ENCODE measurements at places on chromosomes 16 and 17.
A peak's percentile ranks its signal among the peaks of the same experiment; 100 is the strongest.

- peak; percentile 24 for DNase-seq
These were observed 8.8 kb downstream of the ZG16B start for GRCh38 chr16:2838928-2839327.

DNA sequence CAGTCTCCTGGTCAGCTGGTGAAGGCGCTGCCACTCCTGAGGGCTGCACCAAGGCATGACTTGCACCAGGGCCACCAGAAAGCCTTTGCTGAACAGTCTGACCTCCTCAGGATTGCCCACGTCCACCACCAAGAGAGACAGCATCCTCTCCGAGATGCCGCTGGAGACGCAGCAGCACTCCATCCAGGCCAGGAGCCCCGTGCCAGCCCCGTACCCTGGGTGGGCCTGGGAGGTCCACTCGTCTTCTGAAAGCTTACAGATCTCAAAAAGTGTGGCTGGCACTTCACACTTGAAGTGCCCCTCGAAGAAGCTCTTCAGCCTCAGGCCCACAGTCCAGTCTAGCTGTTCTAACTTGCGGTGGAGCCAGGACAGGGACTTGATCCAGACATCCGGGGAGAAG lies 6.7 kb downstream of the GEMIN4 start:
- no peak for DNase-seq

DNA sequence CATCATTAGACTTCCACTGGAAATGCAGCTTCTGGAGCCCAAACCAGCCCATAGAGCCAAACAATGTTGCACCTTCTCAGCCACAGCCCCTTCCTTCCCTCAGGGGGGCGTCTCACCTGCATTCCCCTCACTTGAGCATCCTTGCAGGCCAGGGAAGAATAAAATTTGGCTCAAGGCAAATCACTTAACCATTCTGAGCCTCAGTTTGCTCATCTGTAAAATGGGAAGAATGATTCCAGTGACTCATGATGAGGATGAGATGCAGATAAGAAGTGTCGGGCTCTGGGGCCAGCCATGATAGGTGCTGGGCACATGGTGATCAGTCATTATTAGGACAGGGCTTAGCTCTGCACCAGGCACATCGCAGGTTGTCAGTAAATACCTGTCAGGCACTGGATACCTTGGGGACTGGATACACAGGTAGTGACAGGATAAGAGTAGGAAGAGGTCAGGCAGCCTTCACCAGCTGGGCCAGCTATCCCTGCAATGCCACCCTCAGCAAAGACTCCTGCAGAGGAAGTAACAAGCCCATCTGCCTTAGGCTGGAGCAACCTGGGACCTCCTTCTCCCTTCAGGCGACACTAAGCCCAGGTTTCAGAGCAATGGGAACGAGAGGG lies 208.0 kb upstream of the TNRC6C start:
- no peak for DNase-seq

- no peak for DNase-seq
These were observed 28.1 kb downstream of the MEAK7 start for GRCh38 chr16:84476401-84476800.

GRCh38 chr16:50509521-50510341 lies 38.5 kb upstream of the NKD1 start:
- peak; percentile 23 for DNase-seq

DNA sequence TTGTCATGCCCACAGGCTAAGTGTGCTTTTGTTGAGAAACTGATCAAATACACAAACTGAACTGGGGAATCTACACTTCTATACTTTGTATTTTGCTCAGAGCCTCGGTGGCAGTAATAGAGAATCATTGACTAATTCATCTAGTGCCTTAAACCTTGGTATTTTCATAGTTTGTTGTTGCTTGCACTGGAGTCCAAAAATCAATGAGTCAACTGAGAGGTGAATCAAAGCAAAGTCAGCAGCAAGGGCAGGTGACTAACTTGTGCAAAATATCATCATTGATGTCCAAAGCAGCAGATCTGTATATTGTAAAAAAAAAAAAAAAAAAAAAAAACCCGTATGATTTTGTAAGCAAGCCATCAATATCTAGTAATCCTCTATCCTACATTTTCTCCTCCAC lies 296.4 kb downstream of the MAP2K6 start:
- DNase-seq, result no peak

DNA sequence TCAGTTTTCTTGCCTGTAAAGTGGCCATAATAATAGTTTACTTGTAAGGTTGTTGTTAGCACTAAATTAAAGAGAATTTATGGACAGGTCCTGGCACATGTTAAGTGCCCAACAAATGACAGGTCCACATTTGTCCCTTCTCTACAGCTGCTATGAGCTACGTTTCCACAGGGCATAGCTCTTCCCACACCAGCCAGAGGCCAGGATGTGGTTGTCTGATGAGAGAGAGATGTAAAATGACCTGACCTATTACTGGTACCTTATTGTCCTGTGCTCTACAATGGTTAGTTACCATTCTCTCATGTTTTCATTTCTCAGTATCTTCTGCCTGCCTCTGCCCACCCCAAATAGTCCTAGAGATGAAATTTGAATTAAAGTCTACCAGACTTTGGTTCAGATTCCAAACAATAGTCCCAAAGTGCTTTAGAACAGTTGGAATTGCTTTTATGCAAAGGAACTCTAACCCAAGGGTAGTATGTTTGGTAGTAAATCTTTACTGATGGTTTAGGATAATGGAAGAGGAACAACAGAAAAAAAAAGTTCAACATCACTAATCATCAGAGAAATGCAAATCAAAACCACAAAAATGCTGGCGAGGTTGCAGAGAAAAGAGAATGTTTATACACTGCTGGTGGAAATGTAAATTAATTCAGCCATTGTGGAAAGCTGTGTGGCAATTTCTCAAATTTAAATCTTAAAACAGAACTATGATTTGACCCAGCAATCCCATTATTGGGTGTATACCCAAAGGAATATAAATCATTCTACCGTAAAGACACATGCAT lies 57.1 kb upstream of the ANKFN1 start:
- no peak for DNase-seq

DNA sequence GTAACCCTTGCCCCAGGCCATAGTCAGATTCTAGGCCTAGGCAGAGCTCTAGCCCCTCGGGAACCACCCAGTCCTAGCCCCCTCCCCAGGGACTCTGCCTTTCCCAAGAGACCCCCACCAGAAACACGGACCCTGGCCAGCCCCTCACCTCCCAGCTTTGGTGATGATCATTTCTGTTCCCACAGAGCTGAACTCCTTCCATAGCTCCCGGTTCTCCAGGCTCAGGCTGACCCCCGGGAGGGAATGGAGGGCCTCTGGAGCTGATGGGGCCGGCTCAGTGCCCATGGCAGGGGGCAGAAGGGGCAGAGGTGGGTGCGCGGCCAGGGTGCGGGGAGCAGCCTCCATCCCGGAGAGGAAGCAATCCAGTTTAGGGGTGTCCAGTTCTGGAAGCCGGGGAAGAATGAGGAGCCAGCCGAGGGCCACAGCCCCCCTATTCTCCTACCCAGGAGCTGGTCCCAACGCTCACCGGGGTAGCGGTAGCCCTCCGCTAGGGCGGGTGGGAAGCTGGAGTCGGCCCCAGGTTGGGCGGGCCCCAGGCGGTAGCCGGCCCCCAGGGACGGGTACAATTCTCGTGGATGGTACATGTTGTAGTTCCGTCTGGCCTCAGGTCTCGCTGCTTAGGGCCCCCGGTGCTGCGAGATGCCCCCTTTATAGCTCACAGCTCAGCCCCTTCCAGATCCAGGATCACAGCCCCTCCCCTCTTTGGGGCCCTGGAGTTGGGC lies 953 bp downstream of the TBX6 start:
- DNase-seq, result no peak

DNA sequence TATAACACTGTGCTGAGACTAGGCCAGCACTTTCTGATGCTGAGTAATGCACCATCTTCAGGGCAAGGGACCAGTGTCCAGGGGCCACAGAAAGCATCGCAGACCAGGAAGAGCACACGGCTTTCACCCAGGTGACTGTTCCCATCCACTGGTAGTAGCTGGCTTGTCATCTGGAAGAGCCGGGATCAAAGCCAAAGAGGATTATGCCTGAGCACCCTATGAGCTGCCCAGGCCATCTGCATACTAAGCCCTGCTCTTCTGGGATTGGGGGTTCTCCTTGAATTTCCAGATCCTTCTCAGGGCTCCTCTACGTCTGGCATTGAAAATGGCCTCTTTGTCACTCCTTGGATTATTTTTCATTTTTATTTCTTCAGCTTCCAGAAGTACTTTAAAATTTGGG lies 140.7 kb downstream of the IRX3 start:
- no peak for DNase-seq

DNA sequence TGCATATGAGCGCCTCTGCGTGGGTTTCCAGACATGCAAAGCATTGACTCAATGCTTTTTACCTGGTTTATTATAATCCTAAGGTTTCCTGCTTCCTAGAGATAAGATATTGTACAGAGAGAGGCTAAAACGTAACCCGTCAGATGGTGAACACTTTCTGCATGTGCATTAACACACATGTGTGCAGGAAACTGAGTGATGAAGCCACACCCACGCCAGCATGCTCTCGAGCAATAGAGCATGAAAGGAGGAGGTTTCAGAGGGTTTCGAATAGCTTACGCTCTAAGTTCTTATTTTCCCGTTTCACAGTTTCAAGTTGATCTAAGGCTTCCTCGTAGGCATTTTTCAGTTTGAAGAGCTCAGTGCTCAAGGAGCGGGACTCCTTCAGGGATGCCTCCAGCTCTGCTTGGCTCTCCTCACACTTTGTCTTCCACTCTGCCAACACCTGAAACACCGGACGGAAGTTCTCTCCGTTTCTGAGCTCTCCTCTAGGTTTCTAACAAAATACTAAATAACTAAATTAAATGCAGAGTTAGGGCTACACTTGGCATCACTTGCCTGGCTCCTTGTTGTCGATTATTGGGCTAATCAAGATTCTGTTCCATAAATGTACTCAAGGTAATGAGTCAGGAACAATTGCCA lies 23.2 kb downstream of the MYH3 start:
- DNase-seq, result no peak

DNA sequence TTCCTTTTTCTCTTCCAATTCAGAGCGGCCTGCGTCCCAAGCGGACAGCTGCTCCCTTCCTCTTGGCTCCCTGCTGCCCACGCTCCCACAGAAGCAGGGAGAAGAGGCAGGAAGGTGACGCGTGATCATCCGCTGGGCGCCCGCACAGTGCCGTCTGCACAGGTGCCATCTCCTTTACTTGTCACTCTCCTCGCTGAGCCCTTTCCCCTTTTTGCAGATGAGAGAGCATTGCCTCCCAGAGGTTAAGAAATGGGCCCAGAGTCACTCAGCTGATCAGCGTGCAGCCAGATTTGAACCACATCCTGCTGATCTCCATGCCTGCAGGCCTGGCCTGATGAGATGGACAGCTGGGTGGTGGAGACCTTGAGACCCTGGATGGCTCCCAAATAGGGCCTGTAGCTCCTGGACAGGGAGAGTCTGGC lies 299.8 kb downstream of the SEC14L1 start:
- DNase-seq, result no peak

GRCh38 chr17:3892095-3892998 lies 506 bp downstream of the CAMKK1 start:
- DNase-seq, result no peak

GRCh38 chr16:73159296-73159695 lies 111.4 kb upstream of the ZFHX3 start:
- no peak for DNase-seq

- DNase-seq, result no peak
These were observed 21.7 kb upstream of the WSCD1 start for GRCh38 chr17:6048486-6048885.

- no peak for DNase-seq
These were observed 31.0 kb upstream of the ARL4D start for GRCh38 chr17:43367737-43368242.

- no peak for DNase-seq
These were observed 13.7 kb upstream of the TAT start for GRCh38 chr16:71590584-71590983.

DNA sequence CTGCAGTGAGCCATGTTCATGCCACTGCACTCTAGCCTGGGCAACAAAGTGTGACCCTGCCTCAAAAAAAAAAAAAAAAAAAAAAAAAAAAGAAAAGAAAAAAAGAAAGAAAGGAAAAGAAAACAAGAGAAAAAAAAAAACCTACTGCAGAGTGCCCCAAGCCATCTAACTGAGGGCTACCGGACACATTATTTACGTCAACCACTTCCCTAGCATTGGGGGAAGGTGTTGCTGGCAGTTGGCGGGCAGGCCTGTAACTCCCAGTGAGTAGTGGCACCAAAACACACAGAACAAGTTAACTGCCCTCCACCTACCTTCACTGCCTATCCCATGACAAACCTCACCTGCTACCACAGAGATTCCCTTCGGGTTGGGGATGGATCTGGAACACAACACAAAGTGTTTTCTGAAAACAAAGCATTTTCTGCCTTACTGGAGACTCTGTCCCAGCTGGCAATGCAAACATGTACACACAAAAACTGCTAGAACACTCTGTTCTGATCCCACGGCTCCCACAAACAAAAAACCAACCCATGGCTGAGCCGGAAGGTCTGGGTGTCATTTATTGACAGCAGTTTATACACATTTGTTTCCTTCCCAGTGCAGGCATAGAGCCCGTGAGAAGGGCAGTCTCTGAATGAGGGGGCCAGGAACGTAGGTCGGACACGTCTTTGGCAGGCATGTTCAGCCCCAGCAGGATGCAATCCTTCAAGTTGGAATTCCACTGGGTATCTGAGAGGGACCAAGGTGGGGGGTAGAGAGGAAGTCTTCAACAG lies 11.0 kb downstream of the PHB1 start:
- no peak for DNase-seq

Data from spinal cord (tissue), 10 donors.